ENCODE measurements at places on chromosomes 1 and 21. TPM values are rescaled to one million over a fixed set of nuclear protein-coding genes. Genes with fewer than 3 reads are reported as not detected.

DNA sequence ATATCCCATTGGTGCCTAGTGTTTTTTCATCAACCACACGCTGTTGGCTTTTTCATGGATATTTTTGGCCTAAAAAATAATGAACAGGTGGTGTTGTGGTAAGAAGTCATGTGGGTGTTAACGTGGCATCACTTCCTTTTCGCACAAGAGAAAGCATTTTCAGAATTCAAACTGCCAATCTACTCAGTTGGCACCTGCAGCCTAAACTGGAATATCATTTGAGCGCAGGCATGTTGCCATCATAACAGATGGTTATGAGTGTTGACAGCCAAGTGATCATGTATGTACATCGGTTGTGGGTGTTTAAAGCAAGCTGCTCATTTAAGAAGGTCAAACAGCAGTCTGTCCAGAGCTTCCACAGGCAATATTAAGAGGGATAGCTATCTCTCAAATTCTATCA is 1963.0 kb downstream of the NCAM2 start:
- no peak for DNase-seq

GRCh38 chr1:241810769-241811405 is 37.1 kb upstream of the EXO1 start:
- no peak for DNase-seq

DNA sequence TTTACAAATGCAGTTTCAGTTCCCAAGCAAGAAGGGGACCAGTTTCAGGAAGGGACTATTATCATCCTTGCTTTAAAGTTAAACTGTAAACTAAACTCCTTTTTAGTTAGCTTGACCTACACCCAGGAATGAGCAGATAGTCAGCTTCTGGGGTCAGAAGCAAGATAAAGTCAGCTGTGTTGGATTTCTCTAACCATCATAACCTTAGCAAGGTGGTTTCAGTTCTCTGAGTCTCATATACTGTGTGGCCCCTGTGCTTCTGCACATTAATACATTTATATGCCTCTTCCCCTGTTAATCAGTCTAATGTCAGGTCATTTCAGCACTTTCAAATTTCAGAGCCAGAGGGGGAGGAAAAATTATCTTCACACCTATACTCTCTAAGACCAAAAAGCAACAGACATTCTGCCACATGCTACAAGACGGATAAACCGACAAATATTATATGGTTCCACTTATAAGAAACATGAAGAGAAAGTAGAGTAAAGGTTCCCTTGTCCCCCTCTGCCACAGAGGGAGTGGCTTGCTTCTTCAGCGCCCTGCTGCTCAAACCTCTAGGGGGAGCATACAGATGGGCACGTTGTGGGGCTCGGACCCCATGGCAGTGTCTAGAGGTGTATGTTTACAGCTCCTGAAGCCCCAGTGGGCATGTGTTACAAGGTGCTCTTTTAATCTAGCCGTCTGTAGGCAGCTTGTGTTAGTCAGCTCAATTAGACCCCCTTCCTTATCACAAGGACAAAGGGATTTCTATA is 89.1 kb downstream of the SMYD3 start:
- no peak for DNase-seq

DNA sequence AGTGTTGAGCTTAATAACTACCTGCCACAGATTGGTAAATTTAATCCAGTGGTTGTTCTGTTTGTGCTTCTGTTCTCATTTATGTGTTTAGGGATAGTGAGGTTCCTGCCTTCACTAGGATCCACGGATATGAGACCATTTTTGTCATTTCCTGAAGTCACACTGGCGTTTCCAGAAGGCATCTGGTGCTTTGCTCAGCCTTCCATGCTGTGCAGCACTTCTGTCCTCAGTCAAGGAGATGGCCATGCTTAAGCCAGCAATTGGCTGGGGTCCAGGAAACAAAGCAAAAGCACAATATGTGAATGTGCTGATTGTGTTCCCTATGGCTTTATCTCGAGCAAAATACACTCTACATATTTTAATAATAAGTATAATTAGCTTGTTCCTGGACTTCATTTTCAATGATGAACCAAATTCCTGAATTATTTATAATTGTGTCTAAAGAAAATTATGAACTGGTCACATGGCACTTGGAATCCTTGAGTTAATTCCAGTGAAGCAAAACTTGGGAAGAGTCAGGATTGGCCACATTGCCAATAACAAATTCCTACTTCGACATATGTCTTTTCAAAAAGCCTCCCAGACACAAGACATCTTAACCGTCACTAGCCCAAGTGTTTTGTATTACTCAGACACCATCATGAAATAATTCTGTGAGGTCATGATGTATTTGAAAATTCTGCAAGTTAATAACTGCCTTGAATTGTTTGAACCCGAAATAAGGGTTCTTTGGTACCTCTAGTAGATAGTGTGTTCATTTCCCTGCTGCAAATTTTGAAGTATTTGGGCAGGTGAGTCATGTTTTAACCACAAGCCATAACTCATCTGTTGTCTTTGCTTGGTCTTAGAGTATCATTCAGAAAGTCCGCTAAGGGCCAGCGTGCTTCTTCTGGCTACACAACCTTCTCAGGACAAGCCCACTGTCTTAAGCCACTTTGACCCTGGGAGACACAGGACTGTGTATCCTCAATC is 412.4 kb downstream of the DISC1 start:
- no peak for DNase-seq

GRCh38 chr1:190022709-190023108 is 455.0 kb downstream of the BRINP3 start:
- no peak for DNase-seq

DNA sequence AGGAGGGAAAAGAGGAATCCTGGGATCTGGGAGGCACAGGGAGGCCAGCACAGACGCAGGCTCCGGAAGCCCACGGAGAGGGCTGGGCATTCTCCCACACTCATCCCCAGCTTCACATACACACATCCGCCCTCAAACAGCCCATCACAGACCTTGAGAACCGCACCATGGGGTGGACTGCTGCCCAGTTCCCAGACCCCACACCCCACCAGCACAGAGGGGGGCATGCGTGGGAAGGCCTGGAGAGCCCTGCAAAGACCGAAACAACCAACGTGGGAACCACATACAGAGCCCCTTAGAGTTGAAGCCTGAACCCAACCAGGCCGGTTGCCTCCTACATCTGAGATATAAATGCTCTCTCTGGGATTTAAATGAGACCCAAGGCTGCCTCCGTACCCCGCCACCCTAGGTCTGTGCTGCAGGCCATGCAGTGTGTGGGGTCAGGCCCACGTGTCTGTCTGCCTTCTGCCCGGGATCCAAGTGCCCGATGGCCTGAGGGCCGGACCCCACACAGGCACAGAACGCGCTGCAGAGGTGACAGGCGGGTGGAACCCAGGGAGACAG is 126.2 kb upstream of the COL6A1 start:
- no peak for DNase-seq

GRCh38 chr1:162913345-162913744 is 52.4 kb upstream of the CCDC190 start:
- DNase-seq, result no peak

DNA sequence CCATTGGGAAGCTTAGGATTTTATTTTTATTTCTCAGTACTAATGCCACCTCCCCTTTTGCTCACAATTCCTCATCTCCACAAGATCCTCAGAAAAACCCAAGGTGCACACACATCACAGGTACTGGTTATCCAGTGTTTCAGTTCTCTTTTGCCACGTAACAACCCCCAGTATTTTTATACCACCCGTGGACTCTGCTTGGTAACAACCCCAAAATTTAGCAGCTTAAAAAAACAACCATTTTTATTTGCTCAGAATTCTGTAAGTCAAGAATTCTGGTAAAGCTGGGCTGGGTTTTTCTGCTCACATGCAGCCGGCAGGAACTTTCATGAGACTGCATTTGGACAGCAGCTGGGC is 180.0 kb downstream of the KAZN start:
- DNase-seq, result no peak

GRCh38 chr1:201791779-201792173 is 37.2 kb upstream of the IPO9 start:
- no peak for DNase-seq

DNA sequence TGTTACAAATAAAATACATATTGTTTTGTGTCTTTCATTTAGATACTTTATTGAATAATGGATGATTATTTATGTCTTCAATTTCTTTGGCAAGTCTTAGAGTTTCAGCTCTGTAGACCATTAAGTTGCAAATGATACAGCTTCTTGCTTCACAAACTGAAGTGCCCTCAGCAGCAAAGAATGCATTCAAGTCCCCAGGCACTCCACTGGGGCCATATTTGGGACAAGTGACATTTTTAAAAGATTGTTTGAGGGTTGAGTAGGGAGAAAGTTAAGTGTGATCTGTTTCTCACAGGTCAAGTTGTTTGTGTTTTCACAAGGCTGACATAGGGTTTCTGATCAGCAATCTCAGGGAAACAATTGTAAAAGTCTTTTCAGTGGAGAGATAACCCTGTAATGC is 400.7 kb downstream of the PLA2G4A start:
- DNase-seq, result no peak

DNA sequence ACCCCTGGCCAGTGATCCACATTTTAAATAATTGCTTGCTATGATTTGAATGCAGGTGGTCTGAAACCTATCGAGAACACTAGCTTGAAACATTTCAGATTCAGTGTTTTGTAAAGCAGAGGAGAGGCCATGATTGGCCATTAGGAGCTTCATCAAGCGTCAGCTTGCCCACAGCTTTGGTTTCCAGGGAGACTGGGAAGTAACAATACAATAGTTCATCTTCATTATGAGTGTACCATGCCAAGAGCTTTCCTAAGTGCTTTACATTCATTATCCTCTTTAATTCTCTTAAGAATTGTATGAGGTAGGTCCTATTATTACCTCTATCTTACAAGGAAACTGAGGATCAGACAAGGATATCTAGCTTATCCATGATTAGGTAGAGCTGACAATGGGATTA is 27.7 kb upstream of the ATP5PO start:
- DNase-seq, result no peak

The VSIG8 gene
- not detected for polyA plus RNA-seq

The HES3 gene
- polyA plus RNA-seq, result not detected

The AMPD1 gene
- polyA plus RNA-seq, result not detected

The PRAMEF25 gene
- not detected for polyA plus RNA-seq

All from CD4-positive, CD25-positive, alpha-beta regulatory T cell (primary cell).